Activated T-cell treated with anti-CD3 and anti-CD28 coated beads, Interleukin-2, amount 50 U/mL, for 24 hours (primary cell): ENCODE measurements at places on chromosomes 6 and 20.

- DNase-seq, result no peak
These were observed 36.0 kb upstream of the AKIRIN2 start for GRCh38 chr6:87738000-87738399.

DNA sequence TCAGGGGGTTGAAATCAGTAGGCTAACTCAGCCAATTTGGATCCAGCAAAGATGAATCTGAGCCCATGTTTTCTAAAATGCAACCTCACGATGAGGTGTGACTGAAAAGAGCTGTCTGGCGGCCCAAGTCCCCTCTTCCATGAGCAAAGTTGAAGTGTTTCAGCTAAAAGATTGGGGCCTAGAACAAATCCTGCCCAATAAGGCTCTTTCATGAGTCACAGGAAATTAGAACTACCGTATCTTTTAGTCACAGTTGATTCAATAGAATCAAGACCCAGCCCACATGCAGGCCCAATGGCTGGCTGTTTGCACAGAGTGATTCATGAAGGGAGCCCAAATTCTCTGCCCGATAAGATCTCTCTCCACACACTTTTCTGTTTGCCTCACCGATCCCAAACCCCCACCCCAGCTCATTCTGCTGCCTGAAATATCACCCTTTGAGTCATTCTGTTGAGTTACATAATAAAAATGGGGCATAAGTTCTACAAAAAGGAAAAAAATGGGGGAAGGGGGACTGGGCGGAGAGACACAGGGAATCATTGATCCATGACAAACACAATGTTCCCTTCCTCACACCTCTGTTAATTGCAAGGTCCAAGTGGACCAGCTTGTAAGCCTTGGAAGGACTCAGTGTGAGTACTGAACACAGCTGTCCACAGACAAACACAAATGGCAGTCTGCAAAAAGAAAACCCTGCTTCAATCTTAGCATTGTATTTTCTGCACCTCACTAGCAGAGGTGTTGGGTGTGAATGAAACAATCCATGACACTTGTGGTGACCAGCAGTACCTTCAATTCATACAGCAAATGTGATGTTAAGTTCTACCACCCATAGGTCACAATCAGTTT, 13.8 kb downstream of the FOXQ1 start:
- DNase-seq, result no peak

- no peak for DNase-seq
These were observed 312.6 kb upstream of the ID4 start for GRCh38 chr6:19524366-19525186.

DNA sequence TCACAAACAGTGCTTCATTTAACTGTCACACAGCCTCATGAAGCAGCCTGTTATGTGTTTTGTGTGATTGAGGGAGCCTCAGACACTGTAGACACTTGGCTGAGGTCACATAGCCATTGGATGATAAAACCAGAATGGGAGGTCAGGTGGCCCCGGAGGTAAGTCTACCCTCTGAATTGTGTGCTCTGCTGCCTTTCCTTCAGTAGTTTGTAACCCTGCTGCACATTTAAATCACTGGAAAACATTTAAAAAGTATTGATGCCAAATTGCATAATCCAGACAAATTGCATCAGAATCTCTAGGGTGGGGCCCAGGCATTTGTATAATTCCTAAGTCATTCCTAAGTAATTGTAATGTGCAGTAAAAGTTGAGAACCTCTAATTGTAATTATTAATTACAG, 85.2 kb upstream of the ECI2 start:
- DNase-seq, result no peak

DNA sequence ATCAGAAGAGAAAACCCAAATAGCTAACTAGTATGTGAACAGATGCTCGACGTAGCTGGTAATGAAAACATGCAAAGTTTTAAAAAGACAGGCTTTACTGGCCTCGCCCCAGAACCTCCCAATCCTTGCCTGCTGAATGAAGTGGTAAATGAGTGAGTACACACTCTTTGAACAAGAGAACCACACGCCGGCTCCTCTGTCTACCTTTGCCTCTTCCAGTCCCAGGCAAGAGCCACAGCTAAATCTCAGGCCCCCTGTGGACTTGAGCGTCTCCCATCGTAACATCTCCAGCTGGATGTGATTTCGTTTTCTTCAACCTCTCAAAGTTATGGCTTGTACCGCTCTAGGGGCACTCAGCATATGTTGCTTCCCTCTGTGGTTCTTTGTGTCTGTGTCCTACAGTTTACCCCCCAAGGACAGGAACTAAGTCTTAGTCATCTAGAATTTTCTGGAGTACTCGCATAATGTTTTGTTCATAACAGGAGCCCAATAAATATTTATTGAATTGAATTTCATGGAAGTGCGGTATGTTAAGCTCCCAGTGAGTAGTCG, 153.2 kb upstream of the TAB2 start:
- DNase-seq, result no peak

DNA sequence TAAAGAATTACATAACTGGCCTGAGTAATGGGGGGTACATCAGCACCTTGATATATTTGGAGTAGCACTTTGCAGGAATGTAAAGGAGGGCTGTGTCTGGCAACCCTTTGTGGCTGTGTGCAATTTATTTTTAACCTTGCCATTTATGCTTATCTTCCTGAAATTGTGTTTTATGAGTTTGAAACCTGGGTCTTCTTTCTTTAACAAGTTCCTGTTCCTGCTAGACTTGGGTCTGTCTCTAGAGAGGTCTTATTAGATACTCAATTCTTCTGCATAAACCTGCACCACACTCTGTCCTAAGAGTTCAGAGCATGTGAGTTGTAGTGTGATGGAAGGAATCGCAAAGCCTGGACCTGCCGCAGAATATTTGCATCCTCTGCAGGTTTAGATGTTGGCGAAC, 181.0 kb downstream of the JARID2 start:
- DNase-seq, result no peak

- no peak for DNase-seq
These were observed 90.2 kb downstream of the ANKS1A start for GRCh38 chr6:34979218-34979617.

GRCh38 chr6:4614637-4615036, 161.6 kb upstream of the CDYL start:
- DNase-seq, result no peak

GRCh38 chr6:142757852-142758628, 186.9 kb downstream of the HIVEP2 start:
- DNase-seq, result no peak

DNA sequence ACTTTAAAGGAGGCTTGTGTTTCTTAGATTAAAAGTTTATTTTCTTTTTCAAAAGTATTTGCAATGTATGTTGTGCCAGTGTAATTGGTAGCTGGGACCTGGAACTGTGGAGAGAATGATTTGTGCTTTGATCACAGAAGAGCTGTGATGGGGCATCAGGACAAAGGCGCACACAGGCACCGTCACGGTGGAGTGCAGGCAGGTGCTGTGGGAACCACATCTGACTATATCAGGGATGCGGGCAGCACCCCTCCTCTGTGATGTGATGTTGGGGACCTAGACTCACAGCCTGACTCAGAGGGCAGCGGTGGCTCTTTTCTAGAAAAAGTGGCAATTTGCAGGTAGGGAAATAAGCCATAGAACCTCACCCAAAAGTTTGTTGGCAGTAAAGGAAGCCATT, 34.5 kb downstream of the SYTL3 start:
- peak; percentile 27 for DNase-seq
